SHP77 (cell line): ENCODE measurements at places on chromosomes 3 and 15.

DNA sequence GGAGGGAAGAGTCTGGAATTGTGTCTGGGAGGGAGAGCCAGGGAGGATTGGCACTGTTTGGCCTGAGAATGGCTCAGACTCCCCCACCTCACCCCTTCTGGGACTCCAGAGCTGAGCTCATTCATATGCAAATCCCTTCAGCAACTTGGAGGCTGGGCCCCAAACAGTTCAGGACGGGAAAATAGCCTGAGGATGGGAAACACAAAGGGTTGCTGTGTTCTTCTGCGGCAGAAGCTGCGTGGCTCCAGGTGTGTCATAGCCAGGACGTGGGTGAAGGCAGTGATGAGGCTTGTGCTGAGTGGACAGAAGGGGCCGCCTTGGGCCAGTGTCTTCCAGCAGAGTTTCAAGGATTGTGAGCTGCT lies 16.6 kb downstream of the MASP1 start:
- DNase-seq = no peak

DNA sequence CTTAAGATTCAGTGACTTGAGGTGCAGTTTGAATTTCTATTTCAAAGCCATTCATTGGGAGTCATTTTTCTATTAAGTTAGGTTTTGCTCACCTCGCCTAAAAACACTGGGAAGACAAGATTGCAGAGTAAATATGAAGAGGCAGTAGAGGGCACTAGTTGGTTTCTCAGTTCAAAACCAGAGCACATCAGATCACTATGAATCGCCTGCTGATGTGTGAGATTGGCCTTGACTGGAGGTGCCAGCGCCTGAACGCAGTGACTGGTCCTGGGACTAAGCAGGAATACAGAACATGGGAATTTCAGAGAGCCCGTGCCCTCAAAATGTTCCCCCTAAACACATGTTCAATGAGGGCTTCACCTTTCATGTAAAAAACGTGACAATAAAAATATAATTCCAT lies 229.0 kb downstream of the ITPR1 start:
- DNase-seq = peak; percentile 26

DNA sequence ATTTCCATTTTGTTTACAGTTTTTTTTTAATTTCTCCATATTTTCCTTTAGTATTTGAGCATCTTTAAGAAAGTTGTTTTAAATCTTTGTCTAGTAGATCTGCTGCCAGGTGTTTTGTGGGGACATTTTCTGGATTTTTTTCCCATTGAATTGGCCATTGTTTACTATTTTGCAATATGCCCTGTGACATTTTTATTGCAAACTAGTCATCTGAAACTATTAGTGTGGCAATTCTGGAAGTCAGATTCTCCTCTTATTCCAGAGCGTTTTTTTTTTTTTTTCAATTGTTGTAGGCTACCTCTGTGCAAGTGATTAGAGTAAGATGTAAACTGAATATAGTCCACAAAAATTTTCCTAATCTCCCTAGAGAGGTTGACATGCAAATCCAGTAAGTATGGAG lies 334.2 kb downstream of the PYDC2 start:
- DNase-seq = no peak

GRCh38 chr15:71093054-71094024 lies 21.9 kb upstream of the THSD4 start:
- DNase-seq = no peak

- DNase-seq = no peak
Measured at GRCh38 chr15:89132611-89133507, 44.6 kb downstream of the ABHD2 start.

GRCh38 chr15:63896336-63897115 lies 62.8 kb upstream of the HERC1 start:
- no peak for DNase-seq
